ENCODE measurements at places on chromosomes 3 and 15.

DNA sequence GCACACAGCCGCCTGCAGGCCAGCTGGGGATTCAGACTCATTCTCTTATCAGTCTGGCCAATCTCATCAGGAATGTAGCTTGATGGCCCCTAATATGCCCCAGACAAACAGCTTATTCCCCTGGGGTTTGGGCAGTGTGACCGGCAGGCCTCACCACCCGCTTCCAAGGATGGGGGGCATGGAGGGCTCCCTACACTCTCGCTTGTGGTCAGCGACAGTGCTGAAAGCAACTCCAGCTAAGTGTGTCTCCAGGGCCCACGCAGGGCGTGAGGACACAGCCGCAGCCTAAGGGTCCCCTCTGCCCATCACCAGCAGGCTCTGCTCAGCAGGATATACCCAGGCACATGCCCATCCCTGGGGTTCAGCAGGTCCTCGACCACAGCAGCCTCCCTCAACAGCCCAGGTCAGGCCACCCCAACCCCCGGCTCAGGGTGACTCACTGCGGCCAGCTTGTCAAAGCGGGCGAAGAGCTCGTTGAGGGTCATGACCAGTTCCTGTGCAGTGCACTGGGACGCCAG is 116.7 kb downstream of the ADCY5 start:
- no peak for DNase-seq

DNA sequence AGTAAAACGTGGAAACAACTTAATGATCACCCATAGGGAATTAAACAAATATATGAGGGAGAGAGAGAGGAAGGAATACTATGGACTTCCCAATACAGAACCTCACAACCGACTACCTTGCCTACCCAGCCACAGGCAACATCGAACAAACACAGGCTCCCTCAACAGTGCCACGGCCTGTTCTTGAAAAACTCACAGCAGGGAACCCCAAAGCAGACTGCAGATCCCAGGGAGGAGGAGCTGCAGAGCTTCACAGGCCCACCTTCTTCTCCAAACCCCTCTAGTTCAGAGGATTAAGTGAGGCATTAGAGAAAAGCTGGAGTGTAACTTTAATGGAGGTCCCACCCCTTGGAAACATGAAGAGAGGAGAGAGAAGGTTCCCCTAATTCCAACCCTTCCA is 110.2 kb downstream of the ST8SIA2 start:
- no peak for DNase-seq

GRCh38 chr15:96735632-96736240 is 405.2 kb downstream of the NR2F2 start:
- DNase-seq = no peak

DNA sequence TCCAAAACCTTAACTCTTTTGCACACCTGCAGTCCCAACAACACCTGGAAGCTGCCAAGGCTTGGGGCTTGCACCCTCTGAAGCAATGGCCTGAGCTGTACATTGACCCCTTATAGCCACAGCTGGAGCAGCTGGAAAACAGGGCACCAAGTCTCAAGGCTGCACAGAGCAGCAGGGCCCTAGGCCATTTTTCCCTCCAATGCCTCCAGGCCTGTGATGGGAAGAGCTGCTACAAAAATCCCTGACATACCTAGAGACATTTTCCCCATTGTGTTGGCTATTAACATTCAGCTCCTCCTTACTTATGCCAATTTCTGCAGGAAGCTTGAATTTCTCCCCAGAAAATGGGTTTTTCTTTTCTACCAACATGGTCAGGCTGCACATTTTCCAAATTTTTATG is 231.0 kb downstream of the ZMAT3 start:
- no peak for DNase-seq

GRCh38 chr3:64759811-64760210 is 72.0 kb upstream of the ADAMTS9 start:
- no peak for DNase-seq

GRCh38 chr3:11641683-11642430 is 1.9 kb downstream of the VGLL4 start:
- DNase-seq = no peak

- DNase-seq = no peak
Observed at GRCh38 chr3:1072041-1072440, 20.8 kb upstream of the CNTN6 start.

DNA sequence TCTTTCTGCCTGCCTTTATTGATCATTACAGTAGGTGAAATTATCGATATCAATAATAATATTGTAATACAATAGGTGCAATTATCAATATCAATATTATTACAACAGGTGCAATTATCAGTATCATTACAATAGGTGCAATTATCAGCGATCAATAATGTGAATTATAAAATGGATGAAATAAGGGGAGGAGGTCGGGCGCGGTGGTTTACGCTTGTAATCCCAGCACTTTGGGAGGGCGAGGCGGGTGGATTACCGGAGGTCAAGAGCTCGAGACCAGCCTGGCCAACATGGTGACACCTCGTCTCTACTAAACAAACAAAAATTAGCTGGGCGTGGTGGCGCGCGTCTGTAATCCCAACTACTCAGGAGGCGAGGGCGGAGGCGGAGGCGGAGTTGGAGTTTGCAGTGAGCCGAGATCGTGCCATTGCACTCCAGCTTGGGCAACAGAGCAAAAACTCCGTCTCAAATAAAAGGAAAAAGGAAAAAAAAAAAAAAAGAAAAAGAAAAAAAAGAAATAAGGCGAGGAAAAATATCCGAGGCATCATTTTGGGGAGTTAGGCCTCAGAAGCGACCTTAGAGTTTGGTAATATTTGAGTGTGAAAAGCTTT is 611 bp upstream of the BNIP2 start:
- DNase-seq = peak; percentile 75

DNA sequence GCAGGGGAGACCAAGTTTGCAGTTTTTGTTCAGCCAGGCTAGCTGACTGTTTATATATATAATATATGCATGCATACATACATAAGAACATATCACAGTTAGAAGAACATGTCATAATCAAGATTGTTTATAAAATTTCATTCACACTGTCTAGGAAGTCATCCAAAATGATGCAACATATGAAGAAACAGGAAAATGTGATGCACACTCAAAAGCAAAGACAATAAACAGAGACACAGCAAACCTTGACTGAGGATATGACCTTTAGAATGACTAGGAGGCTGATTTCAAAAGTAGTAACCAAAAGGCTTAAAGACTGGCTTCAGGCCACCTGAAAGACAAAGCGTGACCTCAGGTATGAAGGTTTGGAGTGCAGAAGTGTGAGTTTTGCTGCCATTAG is 166.2 kb upstream of the NDN start:
- DNase-seq = no peak

- no peak for DNase-seq
Observed at GRCh38 chr3:102361101-102361500, 73.7 kb upstream of the ZPLD1 start.

DNA sequence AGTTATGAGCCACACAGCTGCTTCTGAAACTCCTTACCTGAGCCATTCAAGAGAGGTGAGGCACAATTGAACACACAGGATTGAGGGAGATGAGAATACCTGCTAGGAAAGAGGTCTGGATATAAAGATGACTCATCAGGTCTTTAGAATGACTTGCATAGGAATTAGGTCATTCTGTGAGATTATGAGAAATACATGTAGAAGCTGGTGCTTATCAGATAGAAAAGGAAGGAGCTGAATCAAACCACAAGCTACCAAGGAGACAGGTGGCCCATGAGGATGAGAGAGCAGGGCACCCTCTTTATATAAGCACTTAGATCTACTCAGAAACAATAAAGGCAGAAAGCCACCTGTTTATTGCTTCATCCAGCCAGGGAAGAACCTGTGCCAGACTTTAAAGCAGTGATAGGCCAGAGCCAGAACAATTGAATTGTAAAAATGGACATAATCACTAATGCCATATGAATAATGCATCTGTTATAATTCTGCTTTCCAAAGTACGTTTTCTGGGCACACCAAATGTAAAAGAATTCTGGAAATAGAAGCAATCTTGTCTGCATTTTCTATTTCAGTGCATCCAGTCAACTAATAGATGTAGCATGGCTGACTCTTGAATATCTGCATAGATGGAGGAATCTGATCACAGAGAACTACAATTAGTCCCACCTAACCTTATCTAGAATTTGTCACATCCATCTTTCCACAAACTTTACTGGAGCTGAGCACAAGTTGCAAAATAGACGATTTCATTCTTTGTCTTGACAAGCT is 74.9 kb downstream of the PIK3R4 start:
- DNase-seq = no peak

- no peak for DNase-seq
Observed at GRCh38 chr15:98124581-98124980, 164.1 kb downstream of the ARRDC4 start.

GRCh38 chr15:55277116-55277564 is 12.5 kb downstream of the RAB27A start:
- DNase-seq = peak; percentile 57

All from CD4-positive, alpha-beta T cell treated with Interleukin-4 for 1 hour (primary cell).